ENCODE measurements at places on chromosomes 7 and 10.

- no peak for DNase-seq
These were observed 19.7 kb upstream of the GOT1 start for GRCh38 chr10:99450156-99450555.

DNA sequence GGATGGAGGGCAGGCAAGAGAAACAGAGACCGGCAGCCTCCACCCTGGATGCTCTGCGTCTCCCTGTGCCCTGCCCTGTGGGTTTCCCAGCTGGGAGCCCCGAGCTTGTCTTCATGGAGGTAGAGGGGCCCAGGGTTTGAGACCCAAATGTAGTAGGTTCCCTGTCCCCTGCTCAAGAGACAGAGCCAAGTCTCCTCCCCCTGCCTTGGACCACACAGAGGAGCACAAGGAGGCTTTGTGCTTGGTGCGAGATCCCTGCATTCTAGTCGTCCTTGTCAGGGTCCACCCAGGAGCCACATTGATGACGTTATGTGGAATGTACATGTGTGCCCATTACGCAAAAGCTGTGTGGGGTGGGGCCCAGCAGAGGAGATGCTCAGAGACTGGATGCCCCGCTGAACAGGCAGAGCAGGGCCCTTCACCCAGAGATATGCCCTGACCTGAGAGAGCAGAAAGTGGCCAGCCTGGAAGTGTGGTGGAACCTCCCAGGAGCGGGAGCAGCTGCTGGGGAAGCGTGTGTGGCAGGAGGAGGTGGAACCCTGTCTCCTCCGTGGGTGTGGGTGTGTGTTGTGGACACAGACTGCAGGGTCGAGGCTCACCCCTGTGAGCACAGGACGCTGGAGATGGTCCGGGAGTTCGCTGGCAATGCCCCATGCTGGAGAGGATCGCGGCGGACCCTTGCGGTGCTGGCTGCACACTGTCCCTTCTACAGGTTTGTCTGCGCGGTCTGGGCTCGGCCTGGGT, 39.3 kb downstream of the VWA2 start:
- peak; percentile 61 for DNase-seq

- DNase-seq, result no peak
These were observed 189.2 kb downstream of the THSD7A start for GRCh38 chr7:11642841-11643240.

DNA sequence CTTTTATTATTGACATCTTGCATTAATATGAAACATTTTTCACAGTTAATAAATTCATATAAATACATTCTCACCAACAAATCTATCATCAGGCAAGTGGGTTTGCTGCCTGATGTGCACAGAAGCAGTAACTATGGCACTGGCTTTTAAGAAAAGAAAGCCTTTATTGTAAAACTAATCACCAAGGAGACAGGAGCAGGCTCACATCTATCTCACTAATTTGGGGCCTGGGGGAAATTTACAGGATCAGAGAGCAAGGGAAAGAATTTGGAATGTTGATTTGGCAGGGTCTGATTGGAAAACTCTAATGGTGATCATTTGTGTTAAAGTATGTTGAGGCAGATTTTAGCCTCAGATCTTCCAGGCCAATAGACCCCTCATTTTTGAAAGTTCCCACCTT, 605.7 kb downstream of the POM121L12 start:
- no peak for DNase-seq

DNA sequence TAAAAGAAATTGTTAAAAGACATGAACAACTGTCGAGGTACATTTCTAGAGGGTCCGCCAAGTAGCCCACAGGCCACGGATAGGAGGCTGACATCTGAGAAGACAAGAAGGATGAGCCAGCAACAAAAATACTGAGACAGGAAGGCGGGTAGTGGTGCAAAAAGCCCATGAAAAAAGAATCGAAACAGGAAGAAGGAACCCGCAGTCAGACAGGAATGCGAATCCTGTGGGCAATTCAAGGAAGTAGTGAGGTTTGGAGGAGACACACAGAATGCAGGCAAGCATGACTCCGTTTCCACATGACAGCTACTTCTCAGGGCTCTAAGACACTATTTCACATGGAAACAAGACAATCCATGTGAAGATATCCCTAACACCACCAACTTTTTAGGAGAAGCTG, 125.2 kb downstream of the DOCK4 start:
- DNase-seq, result no peak

- no peak for DNase-seq
These were observed 481.1 kb downstream of the SEMA3D start for GRCh38 chr7:84705706-84706105.

DNA sequence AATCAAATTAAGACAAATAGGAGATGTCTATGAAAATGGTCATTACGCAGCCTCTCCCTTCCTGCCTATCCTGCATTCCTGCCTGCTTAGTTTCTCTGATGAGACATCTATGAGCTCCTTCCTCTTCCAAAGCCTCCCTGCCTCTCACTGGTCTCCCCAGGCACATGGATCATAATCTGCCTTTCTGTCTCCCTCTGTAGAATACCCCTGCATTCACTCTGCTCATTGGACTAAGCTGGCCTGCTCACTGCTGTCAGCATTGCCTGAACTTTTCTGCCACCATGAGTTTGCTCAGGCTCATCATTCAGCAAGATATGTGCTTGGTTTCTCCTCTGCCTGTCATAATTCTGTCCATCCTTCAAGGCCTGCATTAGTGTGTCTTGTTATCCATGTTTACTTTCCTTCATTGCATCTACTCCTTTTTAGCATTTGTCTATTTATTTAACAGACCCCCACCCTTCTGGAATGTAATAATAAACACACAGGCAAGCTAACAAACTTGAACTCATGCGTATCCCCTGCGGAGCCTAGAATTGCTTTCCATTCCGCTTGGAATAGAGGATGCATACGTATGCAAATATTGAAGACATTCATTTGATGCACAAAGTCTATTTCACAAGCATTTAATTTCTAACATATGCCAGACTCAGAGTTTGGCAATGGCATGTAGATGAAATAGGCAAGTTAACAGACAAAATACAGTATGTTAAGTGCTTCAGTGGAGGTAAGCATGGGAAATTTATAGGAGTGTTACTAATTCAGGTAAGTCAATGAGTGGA, 88.3 kb downstream of the PTPRZ1 start:
- no peak for DNase-seq

GRCh38 chr7:83934118-83934734, 260.4 kb downstream of the SEMA3A start:
- DNase-seq, result no peak

DNA sequence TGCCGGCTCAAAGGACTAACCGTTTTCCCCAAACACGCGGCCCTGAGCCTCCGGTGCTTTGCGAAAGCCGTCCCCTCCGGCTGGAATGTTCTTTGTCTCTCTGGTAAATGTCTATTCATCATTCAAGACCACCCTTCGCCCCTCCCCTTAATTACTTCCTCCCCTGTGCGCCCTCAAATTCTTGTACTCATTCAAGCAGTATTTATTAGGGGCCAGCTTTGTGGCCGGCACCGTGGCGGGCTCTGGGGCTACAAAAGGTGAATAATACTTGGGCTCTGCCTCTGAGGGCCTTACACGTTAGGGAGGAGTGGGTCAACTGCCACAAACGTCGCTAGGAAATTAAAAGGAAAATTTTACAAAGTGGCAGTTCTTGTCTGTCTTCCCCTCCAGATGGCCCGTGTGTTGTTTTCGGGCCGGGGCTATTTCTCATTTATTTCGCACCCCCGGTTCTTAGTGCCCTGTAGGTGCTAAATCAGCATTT, 1.5 kb upstream of the MEST start:
- no peak for DNase-seq

DNA sequence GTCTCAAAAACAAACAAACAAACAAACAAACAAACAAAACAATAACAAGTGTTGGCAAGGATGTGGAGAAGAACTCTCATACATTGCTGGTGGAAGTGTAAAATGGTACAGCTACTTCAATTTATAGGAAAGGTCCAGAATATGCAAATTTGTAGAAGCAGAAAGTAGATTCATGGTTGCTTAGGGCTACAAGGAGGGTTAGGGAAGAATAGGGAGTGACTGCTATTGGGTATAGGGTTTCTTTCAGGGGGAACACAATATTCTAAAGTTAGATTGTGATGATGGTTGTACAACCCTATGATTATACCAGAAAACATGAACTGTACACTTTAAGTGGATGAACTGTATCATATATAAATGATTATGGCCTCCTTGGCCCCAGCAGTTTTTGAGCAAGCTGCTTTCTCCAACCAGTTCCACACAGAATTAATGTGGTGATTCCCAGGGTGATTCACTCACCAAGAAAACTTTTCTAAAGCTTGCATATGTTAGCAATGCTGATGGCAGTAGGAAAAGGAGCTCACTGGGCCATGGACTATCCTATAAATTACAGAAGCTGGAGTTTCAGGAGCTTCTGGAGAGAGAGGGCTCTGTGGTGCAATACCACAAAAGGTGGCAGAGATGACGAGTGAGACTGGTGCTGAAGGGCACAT, 52.8 kb upstream of the KCNIP2 start:
- no peak for DNase-seq

- peak; percentile 5 for DNase-seq
These were observed 165.2 kb upstream of the PODXL start for GRCh38 chr7:131721660-131722059.

DNA sequence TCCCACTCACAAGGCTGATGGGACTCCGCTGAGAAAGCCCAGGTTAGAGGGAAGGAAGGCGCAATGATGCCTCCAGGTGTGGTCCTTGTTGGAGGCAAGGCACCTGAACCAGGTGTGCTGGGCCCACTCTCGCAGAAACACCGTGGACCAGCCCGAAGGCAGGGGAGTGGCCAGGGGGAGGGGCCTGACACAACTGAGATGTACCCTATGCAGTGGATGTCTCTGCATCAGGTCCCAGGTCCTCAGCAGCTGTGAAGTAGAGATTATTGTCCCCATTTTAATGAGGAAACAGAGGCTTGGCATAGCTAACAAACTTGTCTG, 32.0 kb downstream of the GBX1 start:
- DNase-seq, result no peak

DNA sequence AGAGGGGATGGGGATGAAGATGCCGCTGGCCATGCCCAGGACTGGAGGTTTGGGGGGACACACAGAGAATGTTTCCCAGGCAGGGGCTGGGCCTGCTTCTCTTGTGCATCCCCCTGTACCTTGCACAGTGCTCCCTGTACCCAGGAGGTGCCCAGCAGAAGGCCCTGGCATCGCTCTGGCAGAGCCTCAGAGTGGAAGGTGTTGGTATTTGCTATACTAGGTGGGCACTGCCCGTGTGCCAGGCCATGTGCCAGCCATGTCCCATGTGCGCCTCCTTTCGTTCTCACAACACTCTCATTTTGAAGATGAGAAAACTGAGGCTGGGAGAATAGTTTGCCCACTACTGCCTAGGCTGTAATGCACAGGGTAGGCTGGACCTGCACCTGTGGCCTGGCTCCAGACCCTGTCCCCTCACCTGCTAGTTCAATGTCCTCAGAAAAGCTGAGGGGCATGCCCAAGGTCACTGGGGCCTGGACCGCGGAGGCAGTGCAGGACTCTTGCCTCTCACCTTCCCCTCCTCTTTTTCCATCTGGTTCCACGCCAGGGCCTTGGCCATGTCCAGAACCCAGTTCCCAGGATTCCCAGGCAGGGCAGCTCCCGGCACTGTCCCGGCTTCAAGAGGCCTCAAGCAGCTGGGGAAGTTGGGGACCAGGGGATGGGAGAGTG, 64.7 kb downstream of the GOLGA7B start:
- no peak for DNase-seq

GRCh38 chr10:35020481-35020880, 69.7 kb downstream of the CUL2 start:
- no peak for DNase-seq

GRCh38 chr7:36349626-36350025, 40.0 kb upstream of the ANLN start:
- DNase-seq, result no peak

DNA sequence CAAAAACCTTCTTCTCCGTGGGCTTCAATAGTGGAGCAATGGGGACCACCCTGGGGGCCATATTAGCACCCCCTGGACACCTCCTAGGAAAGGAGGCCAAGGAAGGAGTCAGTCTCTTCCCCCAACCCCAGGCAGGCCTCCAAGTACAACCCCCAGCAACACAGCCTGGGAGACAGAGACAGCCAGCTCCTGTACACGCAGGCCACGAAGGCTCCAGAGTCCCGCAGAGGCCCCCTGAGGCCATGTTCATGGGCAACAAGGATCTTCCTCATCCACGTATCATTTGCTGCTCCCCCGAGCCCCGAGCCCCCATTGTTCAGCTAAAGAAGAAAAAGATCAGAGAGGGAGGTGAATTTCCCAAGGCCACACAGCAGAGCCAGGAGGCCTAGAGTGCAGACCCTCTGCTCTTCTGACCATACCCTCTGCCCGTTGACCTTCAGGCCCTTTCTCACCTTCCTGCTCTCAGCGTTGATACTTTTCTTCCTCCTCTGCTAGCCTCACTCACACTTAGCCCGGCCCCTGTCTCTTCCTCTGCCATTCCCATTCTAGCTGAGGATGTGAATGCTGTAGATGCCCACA, 35.9 kb upstream of the MYL10 start:
- no peak for DNase-seq

DNA sequence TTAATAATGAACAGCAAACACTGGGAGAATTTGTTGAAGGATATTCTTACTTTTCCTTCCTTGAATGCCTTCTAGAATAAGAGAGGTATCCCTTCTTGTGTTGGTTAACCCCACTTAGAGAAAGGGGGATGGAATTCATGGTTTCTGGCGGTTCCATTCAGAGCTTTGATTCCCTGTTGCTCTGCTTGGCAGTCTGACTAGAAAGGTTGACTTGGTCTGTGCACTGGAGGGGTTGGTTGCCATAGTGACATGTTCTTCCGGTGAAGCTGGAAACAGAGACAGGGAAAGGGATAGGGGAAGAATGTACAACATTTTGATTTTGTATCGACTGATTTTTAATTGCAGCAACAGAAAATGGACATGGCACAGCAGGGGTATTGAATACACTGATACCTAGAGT, 2.5 kb downstream of the TMEM178B start:
- DNase-seq, result no peak

DNA sequence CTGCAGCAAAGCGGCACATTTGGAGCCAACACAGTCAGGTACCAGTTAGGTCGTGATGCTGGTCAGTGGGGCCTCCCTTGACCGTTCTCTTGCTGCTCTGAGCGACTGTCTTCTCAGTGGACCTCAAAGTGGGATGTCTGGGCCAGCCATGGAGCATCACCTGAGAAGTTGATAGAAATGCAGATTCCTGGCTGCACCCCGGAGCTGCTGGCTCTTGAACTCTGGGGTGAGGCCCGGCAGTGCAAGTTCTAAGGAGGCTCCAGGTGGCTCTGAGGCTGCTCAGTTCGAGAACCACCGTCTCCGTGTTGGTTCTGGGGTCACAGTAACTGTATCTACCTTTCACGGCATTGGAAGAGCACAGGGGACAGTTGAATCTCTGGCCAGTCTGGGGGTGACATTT, 147.5 kb downstream of the WDR37 start:
- DNase-seq, result no peak

- no peak for DNase-seq
These were observed 110.2 kb downstream of the CHN2 start for GRCh38 chr7:29304756-29305155.

- peak; percentile 14 for DNase-seq
These were observed 47.2 kb downstream of the XPNPEP1 start for GRCh38 chr10:109875828-109876821.

DNA sequence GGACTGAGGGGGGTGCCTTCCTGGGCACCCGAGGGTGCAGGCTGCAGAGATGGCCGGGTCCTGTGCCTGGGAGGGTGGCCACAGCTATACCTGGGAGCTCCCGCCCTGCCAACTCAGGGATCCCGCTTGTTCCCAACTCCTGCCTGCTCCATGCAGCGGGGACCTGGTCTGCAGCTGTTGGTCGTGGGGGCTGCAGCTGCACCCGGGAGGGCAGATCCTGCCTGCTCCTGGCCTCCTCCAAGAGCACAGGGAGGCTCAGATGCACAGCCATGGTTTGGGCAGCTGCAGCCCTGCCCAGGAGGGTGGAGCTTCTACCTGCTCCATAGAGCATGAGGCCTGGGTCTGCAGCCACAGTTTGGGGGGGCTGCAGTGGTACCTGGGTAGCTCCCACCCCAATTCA, 13.3 kb upstream of the TCTN3 start:
- DNase-seq, result no peak

All from coronary artery (tissue), 2 donors.